CD4-positive, alpha-beta T cell treated with Interleukin-2 at 100 ng/mL for 4 hours (primary cell): ENCODE measurements at places on chromosomes 6 and 20.

DNA sequence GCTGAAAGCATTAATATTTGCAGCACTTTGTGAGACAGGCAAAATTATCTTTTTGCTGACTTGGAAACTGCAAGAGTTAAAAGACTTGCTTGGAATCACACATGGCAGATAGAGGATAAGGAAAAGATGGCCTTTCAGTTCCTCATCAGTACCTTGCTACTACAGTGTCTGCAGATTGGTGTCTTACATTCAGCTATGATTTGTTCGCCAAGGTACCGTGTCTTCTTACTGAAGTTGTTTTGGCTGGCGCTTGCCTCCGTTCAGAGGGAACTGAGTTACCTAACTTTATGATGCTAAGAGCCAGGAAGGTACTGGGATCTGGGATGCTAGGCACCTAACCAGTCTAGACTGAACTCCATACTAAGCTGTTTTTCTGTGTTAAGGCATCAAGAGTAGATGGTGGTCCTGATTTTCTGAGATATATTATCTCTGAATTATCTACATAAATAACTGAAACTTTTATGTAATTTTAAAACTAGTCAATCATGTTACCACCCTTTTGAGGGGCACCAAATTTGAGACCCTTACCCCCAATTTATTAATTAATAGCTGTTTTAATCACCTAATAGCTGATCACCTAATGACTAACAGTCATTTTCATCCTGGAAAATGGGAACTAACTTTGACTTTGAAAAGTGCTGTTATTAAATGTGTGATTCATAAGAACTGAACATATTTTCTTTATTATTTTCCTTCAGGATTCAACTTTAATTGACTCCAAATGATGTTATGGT lies 2.5 kb downstream of the WTAP start:
- no peak for DNase-seq

- DNase-seq, result no peak
Observed at GRCh38 chr6:98824162-98824901, 10.0 kb upstream of the POU3F2 start.

DNA sequence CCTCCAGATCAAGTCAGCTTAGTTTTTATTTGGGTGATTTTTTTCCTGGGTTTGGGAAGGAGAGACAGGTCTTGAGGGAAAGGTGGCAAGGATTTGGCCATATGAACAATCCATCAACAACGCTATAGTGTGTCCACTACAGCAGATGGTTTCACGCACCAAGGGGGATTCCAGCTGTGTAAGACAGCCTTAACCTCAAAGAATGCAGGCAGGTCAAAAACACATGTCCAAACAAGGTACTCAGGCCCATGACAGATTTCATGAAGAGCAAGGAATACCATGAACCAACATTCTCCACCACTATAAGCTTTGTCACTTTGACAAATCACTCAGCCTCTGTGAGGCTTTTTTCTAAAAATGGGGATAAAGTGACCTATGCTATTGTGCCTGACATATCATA lies 2.0 kb downstream of the AIF1 start:
- DNase-seq, result no peak

GRCh38 chr6:64085126-64085525 lies 449.5 kb downstream of the PHF3 start:
- no peak for DNase-seq

- no peak for DNase-seq
Observed at GRCh38 chr6:3520281-3521230, 63.7 kb upstream of the SLC22A23 start.

- no peak for DNase-seq
Observed at GRCh38 chr6:157113389-157113788, 209.9 kb downstream of the TMEM242 start.

GRCh38 chr20:51659491-51660050 lies 108.6 kb downstream of the ATP9A start:
- DNase-seq, result no peak

GRCh38 chr20:46720776-46721425 lies 11.5 kb downstream of the SLC2A10 start:
- no peak for DNase-seq

- no peak for DNase-seq
Observed at GRCh38 chr6:118736440-118736839, 85.0 kb upstream of the CEP85L start.

DNA sequence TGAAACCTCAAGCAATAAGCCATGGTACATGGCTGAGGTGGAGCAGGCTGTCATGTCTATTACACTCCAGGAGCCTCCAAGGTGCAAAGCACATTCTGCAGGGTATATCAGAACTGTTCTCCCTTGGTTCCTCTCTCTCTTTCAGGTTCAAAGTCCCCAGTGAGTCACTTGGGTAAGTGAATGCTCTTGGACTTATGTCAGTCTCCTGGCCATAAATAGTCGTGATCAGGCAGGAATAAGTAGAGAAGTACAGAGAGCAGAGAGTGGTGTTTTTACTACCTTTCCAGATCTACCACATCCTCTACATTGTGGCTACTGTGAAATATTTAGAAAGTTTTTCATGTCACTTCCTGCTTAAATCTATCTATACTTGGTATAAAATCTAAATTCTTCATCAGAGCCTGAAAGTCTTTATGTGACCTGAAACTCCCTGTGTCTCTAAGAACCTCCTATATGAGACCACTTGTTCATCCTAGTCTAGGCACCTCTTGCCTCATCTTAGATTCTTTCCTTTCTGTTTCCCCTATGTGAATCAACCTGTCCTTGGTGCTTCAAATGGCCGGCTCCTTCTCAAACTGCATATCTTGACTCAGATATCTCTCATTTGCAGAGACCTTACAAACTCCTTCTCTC lies 1077.6 kb upstream of the MAP3K7 start:
- no peak for DNase-seq

DNA sequence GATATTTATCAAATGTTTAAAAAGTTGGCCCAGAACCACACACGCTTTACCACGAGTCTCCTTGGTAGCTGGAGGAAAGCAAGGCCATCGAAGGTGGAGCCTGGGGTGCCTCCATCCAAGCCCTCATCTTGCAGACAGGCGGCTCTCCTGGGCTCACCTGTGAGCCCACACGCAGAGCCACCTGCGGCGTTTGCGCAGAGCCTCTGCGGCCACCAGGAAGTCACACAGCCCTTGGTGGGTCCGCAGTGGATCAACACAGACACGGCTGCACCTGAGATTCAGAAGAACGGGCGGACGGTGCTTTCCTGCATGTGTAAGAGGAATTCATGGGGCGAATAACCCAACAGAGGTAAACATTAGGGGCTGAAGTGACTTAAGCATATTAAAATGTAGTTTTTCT lies 24.5 kb upstream of the SMOC2 start:
- no peak for DNase-seq

DNA sequence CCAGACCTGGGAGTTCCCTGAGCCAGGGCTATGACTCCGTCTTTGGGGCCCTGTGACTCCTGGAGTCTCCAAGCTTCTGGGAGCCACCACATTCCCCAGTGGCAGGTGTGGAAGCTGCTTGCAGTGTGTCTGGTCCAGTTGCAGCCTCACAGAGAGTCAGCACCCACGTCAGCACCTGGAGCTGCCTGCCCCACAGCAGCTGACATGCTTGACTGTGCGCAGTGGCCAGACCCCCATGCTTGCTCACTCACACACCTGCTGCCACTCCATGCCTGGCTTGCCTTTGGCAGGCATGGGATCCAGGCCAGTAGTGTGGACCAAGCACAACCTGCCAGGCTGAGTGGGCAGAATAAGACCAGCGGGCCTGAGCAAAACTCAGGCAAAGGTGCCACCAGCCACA lies 31.0 kb upstream of the ASIP start:
- DNase-seq, result no peak

DNA sequence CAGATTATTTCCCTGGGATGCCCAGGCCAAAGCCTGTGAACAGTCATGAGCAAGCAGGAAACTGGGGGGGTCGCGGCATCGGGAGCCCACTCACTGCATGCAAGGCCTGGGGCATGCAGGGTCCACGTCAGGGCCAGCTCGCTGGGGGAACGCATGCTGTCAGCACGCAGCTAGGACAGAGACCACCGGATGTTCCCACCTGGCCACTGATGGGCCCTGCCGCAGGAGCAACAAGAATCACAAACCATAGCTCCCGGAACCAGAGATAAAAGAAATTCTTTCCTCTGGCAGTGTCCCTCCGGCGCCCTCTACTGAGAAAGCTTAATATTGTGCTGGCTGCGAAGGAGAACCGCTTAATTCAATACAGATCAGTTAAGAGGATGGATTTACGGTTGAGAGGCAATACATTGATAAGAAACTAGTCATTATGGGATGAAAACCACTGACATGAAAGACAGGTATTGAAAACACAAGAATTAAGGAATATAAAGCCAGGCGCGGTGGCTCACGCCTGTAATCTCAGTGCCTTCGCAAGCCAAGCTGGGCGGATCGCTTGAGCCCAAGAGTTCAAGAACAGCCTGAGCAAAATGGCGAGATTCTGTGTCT lies 32.6 kb downstream of the C6orf15 start:
- peak; percentile 77 for DNase-seq

DNA sequence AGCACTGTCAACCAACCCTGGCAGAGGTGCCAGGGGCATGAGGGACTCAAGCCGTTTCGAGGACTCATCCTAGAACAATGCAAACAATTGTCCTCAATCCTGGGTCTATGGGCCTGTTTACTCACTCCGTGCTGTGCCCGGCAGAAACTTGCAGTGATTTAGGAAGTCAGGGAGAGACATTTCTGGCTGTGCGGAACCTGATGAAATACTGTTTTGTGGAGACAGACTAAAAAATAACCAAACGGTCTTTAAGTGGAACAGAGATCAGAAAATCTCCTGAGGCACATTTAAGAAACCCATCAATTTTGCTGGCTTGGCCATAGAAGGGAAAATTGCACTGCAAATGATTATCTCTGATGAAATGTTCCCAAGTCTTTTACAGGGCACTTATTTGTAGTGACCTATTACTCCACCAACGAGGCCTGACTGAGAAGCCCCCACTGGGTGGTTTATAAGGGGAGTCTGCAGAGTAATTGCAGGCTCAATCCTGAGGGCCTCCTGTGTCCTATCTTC lies 79.8 kb upstream of the KCNK16 start:
- DNase-seq, result no peak
